ENCODE measurements at places on chromosomes 16 and 17.

DNA sequence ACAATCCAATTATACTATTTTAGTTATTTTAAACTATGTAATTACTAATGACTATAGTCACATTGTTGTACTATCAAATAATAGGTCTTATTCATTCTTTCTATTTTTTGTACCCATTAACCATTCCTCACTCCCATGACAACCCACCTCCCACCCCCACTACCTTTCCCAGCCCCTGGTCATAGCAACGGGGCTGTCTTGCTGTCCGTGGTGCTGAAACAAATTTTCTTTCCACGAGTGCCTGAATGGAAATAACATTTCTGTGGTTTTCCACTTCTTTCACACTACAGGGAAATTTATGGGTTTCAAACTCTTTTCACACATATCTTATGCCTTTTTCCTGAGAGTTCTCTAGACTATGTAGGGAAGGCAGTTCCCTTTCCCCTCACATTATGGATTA lies 326.6 kb downstream of the PHKB start:
- peak; percentile 42 for DNase-seq

GRCh38 chr16:54633943-54634362 lies 296.7 kb upstream of the IRX5 start:
- peak; percentile 6 for DNase-seq

DNA sequence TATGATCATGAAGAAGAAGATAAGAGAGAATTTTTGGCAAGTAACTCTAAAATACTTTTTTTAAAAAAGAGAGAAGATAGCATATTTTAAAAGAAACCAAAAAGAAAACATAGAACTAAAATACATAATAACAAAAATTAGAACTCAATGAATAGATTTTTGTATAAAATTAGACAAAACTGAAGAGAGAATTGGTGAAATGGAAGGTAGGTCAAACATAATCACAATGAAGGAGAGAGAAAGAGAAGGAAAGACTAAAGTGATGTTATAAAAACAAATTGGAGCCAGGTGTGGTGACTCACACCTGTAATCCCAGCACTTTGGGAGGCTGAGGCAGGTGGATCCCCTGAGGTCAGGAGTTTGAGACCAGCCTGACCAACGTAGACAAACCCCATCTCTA lies 211.5 kb downstream of the AXIN2 start:
- no peak for DNase-seq

- DNase-seq, result no peak
Measured at GRCh38 chr16:85880861-85881260, 18.1 kb upstream of the IRF8 start.

Data from fibroblast of pulmonary artery (primary cell).